ENCODE measurements at places on chromosomes 3 and 15. TPM values are rescaled to one million over a fixed set of nuclear protein-coding genes. Genes with fewer than 3 reads are reported as not detected.

Gene PHLDB2
- total RNA-seq, result 101 TPM

Gene CCR8
- not detected for total RNA-seq

Gene SPESP1
- total RNA-seq, result 9.8 TPM

Gene C3orf80
- 1.8 TPM for total RNA-seq

Gene PLCH1
- 0.03 TPM for total RNA-seq

Gene GNAT1
- not detected for total RNA-seq

Gene IREB2
- 25.1 TPM for total RNA-seq
